ENCODE measurements at places on chromosomes 5 and 9. TPM values are rescaled to one million over a fixed set of nuclear protein-coding genes. Genes with fewer than 3 reads are reported as not detected.

GRCh38 chr9:90830051-90830450 is 28.4 kb downstream of the SYK start:
- DNase-seq: no peak

DNA sequence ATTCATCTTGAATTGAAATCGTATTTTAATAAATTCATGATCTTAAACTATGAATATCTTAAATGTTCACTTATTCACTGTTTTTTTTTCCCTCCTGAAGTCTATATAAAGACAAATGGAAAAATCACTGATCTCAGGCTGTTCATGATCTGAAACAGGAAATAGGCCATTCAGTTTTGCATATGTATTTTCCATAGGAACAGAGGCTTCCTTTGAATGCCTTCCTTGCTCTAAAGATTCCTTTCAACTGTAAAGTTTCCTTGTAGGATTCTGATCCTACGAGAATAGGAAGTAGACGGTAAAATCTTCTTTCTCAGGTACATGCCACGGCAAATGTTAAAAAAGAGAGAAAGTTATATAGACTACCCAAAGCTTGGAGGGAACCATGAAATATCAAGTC is 194.4 kb upstream of the PPP1R2B start:
- DNase-seq: no peak

DNA sequence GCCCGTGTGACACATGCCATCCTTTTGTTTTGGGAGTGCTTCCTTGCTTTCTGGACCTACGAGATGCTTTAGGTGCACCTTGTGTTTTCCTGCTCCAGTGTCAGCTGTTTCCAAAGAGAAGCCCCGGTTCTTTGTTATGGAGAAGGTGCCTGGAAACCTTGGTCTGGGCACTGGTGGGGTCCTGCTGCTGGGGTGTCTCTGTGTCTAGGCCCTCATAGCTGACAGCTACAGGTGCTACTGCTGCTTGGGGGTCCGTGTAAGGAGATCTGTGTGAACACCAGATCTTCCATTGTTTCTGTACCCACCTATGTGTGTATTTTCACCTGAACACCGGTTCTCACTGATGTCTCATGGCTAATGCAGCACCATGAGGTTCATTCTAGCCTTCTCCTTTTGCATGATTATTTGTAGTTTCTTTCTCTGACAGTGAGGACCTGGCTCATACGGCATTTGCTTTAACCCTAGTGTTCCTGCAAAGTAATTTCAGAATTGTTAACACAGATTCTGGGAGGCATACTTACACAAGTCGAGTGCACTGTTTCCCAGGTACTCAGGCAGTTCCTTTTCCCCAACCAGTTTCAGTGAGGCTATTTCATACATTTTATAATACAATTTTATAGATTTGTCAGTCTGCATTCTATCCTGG is 13.2 kb upstream of the FAM120AOS start:
- no peak for DNase-seq

- no peak for DNase-seq
Measured at GRCh38 chr5:135030956-135031812, 2.8 kb downstream of the PITX1 start.

DNA sequence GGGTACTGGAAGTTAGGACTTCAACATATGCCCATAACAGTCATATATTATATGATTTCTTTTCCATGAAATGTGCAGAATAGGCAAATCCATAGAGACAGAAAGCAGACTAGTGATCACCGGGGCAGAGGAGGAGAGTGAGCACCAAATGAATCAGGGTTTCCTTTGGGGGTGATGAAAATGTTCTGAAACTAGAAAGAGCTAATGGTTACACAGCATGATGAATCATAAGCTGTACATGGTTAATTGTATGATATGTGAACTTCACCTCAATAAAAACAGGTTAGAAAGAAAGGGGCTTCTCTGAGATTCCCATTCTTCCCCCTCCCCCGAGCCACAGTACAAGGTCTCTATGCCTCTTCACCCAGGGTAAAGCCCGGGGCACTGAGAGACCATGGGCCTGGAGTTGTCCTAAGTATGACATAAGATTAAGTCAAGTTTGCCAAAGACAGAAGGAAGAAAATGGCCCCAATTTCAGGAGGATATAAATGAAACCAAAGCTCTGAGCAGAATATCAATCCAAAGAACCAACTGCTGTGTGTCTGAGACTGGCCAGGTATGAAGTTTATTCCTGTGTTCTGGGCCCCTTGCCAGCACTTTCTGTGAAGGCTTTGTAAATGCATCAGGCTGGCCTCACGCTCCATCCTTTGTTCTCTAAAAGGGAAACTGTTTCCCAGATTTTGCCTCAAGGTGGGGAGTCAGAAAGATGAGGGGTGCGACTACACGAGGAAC is 243.8 kb downstream of the CDK5RAP2 start:
- no peak for DNase-seq

GRCh38 chr5:131932235-131932634 is 13.2 kb downstream of the MEIKIN start:
- DNase-seq: no peak

DNA sequence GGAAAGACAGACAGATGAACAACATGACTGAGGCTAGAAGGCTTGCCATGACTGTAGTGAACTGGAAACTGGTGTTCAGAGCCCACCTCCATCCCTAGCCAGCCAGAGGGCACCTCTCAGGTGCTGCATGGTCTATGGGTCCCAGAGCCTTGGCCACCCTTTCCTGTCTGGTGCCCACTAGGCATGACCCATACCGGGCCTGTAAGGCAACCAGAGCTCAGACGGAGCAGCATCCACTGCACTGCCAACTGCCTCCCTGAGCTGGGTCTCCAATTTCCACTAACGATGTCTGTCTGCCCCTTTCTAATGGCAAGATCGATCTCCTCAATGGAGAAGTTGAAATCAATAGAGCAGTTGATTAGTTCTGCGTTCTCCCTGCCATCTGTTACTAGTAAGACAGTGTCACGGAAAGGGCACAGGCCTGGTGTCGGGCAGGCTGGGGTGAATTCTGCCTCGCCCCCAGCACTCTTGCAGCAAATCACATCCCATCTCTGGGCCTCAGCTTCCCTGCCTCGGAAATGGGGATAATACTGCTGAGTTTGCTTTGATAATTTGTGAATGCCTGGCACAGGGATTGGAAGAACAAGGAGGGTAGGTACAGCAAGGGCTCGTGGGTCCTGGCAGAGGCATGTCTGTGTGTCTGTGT is 172.3 kb upstream of the MVB12B start:
- DNase-seq: no peak

- no peak for DNase-seq
Measured at GRCh38 chr5:116002116-116002906, 30.0 kb upstream of the ARL14EPL start.

DNA sequence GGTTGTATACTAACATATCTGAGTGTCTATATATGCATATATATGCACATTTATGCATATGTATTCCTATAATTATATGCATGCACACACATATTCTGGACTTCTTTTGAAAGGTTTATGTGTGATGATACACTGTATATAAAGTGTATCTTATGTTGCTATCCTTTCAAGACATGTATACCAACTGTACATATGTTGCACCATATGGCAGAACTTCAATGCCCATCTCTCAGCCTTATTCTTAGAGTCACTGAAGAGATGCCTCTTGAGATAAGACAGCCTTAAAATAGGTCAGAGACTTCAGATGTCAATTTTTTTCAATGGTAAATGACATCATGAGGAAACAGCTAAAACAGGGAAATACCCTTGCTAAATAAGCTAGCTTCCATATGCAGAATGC is 461.4 kb downstream of the SPATA31D1 start:
- DNase-seq: no peak

DNA sequence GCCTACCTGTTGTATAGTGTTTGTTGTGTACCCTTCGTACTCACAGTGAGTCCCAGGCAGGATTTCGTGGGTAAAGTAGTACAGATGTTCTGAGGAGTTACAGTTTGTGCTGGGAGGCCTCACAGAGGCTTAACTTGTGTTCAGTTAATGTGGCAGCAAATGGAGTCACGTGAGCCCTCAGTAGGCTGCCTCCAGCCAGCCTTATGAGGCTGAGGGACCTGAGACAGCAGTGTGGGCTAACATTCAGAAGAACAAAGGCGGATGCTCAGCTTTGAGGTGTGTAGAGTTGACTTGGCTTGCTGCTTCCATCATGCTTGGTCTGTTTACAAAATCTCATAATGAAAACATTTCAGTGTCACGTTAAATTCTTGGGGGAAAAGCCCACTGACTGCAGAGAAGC is 118.1 kb downstream of the TRIO start:
- no peak for DNase-seq

DNA sequence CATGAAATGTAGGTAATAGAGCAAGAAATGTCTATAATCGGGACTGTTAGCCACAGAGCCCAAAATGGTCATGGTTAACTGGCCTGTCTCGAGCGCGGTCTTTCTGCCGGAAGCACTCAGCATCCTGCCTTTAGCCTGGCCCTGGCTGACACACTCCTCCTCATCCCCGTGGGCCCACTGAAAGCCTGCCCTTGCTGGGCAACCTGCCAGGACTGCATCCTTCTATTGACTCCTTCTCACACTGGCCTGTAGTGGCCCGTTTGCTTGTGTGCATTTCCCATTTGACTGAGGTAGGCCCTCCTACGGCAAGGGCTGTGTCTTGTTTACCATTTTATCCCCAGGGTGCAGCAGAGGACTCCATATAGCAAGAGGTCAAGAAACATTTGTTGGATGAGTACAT is 215.7 kb downstream of the ATPSCKMT start:
- DNase-seq: no peak

- peak; percentile 3 for DNase-seq
Measured at GRCh38 chr5:1521671-1522600, 1.8 kb downstream of the LPCAT1 start.

DNA sequence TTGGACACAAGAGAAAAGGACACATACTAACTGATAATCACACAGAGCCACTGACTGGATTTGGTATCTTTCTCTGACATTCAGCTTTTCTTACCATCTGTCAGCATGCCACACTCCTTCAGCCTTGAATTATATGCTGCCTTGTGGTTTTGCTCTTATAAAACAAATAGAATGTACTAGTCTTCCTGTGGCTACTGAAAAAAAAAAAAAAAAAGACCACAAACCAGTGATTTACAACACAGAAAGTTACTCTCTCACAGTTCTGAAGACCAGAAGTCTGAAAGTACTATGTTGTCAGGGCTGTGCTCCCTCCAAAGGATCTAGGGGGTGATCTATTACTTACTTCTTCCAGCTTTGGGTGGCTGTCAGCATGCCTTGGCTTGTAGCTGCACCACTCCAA is 82.3 kb downstream of the THBS4 start:
- no peak for DNase-seq

DNA sequence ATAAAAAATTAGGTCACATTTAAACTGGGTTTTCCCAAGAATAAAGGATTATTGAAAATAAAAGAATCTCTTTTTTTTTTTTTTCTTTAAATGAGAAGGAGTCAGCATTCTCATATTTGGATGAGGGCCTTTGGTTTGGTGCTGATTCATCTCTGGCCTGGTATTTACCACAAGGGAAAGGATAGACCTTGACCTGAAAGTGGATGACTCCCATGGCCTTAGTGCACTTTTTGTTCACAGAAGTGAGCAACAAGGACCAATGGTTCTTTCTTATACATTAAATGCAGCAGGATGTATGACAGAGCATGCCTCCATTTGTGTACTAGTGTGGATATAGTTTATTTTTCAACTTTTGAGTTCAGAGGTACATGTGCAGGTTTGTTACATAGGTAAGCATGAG is 6.9 kb downstream of the YTHDC2 start:
- no peak for DNase-seq

DNA sequence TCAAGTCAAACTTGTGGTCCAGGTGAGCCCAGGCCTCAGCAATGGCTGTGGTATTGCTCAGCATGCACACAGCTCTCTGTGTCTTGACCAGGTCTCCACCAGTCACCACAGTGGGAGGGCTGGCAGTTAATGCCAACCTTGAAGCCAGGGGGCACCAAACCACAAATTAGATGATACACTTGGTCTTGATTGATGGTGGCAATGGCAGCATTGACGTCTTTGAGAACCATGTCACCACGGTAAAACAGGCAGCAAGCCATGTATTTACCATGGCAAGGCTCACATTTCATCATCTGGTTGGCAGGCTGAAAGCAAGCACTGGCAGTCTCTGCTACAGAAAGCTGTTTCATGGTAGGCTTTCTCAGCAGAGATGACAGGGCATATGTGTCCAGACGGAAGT is 40.0 kb downstream of the NIM1K start:
- no peak for DNase-seq

GRCh38 chr9:92247296-92247695 is 46.2 kb downstream of the IARS1 start:
- DNase-seq: no peak

GRCh38 chr5:150510460-150511263 is 2.7 kb downstream of the NDST1 start:
- no peak for DNase-seq

DNA sequence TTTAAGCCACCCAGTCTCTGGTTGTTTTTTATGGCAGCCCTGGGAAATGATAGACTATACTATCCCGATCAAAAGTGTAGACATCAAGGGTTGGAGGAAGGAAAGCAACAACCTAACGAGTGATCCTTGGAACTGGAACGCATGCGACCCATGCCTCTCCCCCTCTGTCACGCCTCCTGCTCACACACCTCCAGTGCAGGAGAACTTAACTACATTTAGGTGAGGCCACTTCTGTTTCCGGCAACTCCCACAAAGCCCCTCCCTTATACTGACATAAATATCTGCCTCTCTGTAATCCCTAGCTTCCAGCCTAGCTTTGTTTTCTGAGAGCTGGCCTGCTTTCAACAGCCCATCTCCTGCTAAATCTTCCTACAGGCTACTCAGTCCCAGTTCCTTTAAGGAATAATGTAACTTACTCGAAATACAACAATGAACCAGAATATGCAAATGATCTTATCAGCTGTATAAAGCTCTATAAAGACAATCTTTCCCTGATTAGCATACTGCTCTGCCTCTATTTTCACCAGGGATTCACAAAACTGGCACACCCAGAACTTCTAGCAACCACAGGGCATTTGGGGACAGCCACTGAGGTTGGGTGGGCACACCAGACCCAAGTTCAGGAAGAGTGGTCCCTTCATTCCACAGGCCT is 73.9 kb downstream of the GABBR2 start:
- DNase-seq: no peak

DNA sequence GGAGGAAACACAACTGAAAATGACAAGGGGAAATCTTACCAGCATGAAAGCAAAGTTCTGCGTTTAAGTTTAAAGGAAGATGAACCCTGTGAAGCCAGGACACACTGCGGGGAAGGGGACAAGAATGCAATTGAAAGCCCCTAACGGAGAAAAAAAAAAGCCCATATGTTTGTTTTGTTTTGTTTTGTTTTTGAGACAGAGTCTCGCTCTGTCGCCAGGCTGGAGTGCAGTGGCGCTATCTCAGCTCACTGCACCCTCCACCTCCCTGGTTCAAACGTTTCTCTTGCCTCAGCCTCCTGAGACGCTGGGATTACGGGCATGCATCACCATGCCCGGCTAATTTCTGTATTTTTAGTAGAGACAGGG is 2.9 kb downstream of the STK10 start:
- DNase-seq: no peak

GRCh38 chr5:56648460-56649034 is 166.8 kb upstream of the MAP3K1 start:
- no peak for DNase-seq

GRCh38 chr5:151212406-151212798 is 11.5 kb downstream of the CCDC69 start:
- no peak for DNase-seq

CDH12 gene
- not detected for polyA plus RNA-seq

TAL2 gene
- not detected for polyA plus RNA-seq

CCL28 gene
- polyA plus RNA-seq: 0.32 TPM

ANKRD33B gene
- 0.05 TPM for polyA plus RNA-seq

RIMOC1 gene
- polyA plus RNA-seq: 15.3 TPM
